ENCODE measurements at places on chromosomes 3 and 15.

DNA sequence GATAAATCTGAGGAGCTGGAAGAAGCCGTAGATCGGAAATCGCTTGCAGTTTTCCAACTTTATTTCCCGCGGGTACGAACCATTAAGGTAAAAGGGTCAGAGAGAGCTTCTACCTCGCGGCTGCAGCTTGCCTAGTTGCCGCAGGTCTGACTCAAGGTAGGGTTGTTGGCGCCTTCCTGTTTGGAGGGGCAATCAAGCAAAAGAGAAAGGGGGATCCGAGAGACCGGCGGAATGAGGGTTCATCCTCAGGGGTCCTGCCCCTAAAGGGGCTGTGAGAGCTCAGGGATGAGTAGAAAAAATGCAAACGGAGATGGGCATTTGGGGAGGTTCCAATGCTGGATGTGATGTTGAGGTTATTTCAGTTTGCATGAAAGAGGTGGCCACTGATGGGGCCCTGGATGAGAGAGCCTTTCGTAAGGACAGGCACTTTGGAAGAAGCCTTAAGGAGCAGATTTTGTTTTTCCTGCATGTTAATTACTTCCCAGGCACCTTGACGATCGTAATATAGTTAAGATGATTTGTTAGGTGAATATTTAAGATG is 265.4 kb downstream of the CGGBP1 start:
- no peaks in the 10 kb centered on the region for H3K36me3 ChIP-seq
- DNase-seq, result no peak
- H3K27ac ChIP-seq, result no peak overlapping the region
- no peak overlapping the region for H3K4me3 ChIP-seq

DNA sequence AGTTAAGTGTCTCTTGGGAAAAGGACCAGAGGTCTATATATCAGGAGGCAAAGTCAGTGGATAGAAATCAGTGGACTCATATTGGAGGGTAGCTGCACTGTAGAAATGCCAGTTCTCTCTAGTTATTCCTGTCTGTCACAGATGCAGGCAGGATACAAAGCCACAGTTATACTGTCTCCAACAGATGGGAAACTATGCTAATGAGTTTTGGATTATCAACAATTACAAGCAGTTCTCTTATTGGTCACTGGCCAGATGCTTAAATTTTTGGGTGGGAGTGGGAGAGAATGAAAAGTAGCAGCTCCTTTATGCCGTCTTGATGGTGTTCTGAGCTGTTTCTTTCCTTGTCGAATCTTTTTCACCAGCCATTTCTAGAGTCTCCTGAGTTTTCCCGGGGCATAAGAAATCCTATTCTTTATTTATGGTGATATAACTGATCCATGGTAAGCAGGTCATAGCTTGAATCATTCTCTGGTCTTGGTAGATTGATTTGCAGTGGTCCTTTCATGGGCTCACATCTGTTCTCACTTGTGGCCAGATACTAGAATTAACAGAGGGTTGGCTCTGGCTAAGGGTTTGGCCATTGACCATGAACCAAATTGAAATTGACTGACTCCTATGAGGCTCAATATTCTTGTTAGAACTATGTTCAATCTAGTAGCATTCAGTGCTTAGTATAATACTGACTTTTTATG is 44.6 kb upstream of the RBMS3 start:
- H3K4me3 ChIP-seq, result no peak overlapping the region
- no peaks in the 10 kb centered on the region for H3K36me3 ChIP-seq
- no peaks in the 10 kb centered on the region for H3K27me3 ChIP-seq
- no peaks in the 10 kb centered on the region for H3K4me1 ChIP-seq
- H3K27ac ChIP-seq, result no peak overlapping the region
- DNase-seq, result no peak

DNA sequence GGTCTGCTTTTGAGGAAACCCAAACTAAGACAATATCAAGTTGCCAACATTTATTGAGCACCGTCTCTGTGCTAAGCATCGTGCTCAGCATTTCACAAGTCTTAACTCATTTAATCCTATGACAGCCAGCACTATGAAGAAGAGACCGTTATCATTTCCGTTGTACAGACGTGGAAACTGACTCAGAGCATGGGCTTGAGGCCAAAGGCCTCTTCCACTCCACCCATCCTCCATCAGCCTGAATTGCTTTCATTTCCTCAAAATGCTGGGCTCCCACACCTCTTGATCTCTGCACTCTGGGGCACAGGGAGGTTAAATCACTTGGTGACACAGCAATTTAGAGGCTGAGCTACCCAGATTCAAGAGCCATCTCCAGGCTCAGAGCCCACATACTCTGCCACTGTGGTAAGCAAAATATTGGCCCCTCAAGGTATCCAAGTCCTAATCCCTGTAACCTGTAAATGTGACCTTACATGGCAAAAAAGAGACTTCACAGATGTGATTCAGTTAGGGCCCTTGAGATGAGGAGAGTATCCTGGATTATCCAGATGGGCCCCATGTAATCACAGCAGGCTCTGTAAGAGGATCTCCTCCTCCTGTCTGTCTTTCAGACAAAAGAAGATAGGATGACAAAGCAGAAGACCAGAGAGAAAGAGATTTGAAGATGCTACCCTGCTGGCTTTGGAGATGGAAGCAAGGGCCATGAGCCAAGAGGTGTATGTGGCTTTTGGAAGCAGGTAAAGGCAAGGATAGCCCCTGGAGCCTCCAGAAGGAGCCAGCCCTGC is 24.3 kb upstream of the FLNB start:
- DNase-seq, result no peak
- H3K27me3 ChIP-seq, result no peaks in the 10 kb centered on the region
- no peak overlapping the region for H3K27ac ChIP-seq
- H3K4me1 ChIP-seq, result peaks cover 2% of the 10 kb centered on the region
- no peak overlapping the region for H3K4me3 ChIP-seq
- no peaks in the 10 kb centered on the region for H3K36me3 ChIP-seq

DNA sequence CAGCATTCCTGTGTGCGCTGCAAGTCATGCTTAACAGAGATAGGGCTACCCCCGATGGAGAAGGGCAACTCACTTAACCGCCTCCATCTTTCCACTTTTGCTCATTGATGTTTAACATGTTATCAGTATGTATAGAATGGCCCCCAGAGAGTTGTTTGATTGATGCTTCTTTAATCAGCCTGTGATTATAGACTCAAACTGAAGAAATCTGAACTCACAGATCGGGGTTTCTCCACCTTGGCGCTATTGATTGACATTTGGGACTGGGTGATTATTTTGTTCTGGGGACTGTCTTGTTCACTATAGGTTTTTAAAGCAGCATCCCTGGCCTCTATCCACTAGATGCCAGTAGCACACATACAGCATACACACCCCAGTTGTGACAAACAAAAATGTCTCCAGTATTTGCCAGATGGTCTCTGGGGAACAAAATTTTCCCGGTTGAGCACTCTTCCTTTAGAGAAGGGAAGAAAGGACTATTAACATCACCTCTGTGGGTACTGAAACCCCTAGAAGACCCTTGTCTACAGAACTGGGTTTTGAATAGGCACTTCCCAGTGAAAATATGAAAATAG is 54.4 kb downstream of the LARS2 start:
- H3K4me1 ChIP-seq, result no peaks in the 10 kb centered on the region
- DNase-seq, result no peak
- H3K27ac ChIP-seq, result no peak overlapping the region

GRCh38 chr3:106380232-106380631 is 511.4 kb upstream of the CBLB start:
- H3K27ac ChIP-seq, result no peak overlapping the region
- no peaks in the 10 kb centered on the region for H3K27me3 ChIP-seq
- no peaks in the 10 kb centered on the region for H3K36me3 ChIP-seq
- H3K4me3 ChIP-seq, result no peak overlapping the region
- DNase-seq, result no peak
- no peaks in the 10 kb centered on the region for H3K4me1 ChIP-seq

DNA sequence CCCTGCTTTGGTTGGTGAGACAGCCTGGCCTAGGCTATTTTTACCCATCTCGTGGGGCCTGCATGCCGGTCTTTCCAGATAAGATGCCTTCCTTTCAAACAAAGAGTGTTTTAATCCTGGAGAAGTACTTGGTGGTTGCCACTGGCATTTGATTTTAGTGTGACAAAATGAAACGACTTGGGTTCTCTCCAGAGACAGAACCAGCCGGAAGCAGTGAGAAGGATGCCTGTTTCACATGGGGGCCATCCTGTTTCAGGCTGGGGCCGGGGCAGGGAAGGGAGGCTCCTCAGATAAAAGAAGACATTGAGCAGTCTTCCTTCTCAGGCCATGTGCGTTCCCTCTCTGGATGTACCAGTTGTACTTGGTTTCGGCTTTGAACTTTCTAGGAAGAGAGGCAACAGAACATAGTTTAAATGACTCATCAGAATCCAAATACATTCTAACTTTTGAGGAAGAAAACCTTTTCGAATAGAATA is 74.9 kb downstream of the TOP2B start:
- H3K27ac ChIP-seq, result no peak overlapping the region
- no peak for DNase-seq
- no peak overlapping the region for H3K4me3 ChIP-seq
- no peaks in the 10 kb centered on the region for H3K27me3 ChIP-seq
- no peaks in the 10 kb centered on the region for H3K36me3 ChIP-seq

- H3K4me3 ChIP-seq, result no peak overlapping the region
- H3K4me1 ChIP-seq, result no peaks in the 10 kb centered on the region
- no peaks in the 10 kb centered on the region for H3K27me3 ChIP-seq
- no peak for DNase-seq
These were observed 52.4 kb downstream of the PDZRN3 start for GRCh38 chr3:73572368-73572767.

DNA sequence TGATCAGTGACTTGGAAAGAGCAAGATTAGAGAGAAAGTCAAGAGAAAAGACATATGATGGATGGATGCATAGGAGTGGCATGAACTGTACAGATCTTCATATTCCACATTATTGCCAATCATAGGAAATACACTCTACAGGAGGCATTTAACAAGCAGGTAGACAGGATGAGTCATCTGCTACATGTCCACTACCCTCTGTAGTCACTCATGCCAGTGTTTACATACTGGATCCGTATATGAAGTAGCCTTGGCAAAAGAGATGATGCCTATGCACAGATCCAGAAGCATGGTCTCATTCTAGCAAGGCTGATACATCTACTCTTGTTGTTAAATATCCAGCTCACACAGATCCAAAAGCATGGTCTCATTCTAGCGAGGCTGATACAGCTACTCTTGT is 632.1 kb downstream of the ROBO2 start:
- H3K27me3 ChIP-seq, result no peaks in the 10 kb centered on the region
- no peaks in the 10 kb centered on the region for H3K4me1 ChIP-seq
- H3K27ac ChIP-seq, result no peak overlapping the region

GRCh38 chr3:25218362-25218761 is 209.7 kb upstream of the RARB start:
- peaks cover 7% of the 10 kb centered on the region for H3K27me3 ChIP-seq
- no peak overlapping the region for H3K27ac ChIP-seq
- H3K36me3 ChIP-seq, result no peaks in the 10 kb centered on the region
- H3K4me3 ChIP-seq, result no peak overlapping the region

- no peak overlapping the region for H3K27ac ChIP-seq
- no peak for DNase-seq
- H3K27me3 ChIP-seq, result no peaks in the 10 kb centered on the region
- no peaks in the 10 kb centered on the region for H3K4me1 ChIP-seq
These were observed 25.6 kb downstream of the CEP63 start for GRCh38 chr3:134511500-134511899.

DNA sequence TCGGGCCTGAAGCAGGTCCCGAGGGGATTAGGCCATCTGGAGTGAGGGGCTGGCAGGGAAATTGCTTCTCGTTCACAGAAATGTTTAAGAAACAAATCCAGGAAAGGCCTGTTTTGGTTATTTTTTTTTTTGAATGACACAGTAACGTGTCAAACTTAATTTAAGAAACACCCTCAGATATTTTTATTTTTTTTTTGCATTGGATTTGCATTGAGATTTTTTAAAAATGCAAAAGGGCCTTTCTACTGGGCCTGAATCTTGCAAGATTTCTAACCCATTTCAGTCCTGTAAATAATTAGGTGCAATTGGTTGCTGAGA is 25.0 kb upstream of the KLF13 start:
- H3K27me3 ChIP-seq, result no peaks in the 10 kb centered on the region
- no peak overlapping the region for H3K27ac ChIP-seq
- no peaks in the 10 kb centered on the region for H3K36me3 ChIP-seq

- no peak overlapping the region for H3K4me3 ChIP-seq
- DNase-seq, result no peak
- no peaks in the 10 kb centered on the region for H3K27me3 ChIP-seq
- no peaks in the 10 kb centered on the region for H3K36me3 ChIP-seq
These were observed 118.3 kb upstream of the GALNT15 start for GRCh38 chr3:16056217-16056616.

DNA sequence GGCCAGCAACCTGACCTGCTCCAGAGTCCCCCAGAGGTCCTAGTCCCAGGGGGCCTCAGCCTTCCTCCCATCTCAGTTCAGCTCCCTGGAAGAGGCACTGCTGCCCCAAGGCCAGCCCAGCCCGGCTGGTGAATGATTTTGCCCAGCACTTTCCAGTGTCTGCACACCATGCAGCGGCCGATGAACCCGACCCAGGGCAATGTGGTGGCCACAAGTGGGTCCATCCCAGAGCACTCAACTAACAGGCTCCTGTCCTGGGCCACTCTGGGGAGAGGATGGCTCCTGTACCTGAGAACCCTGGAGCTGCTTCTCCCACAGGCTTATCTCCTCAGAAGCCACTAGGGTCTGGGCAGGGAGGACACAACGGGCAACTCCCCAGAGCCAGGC is 39.2 kb downstream of the PTPN23 start:
- H3K4me3 ChIP-seq, result no peak overlapping the region
- peaks cover 16% of the 10 kb centered on the region for H3K36me3 ChIP-seq
- no peaks in the 10 kb centered on the region for H3K27me3 ChIP-seq
- H3K27ac ChIP-seq, result peak overlapping the region; percentile 3
- peaks cover 17% of the 10 kb centered on the region for H3K4me1 ChIP-seq

DNA sequence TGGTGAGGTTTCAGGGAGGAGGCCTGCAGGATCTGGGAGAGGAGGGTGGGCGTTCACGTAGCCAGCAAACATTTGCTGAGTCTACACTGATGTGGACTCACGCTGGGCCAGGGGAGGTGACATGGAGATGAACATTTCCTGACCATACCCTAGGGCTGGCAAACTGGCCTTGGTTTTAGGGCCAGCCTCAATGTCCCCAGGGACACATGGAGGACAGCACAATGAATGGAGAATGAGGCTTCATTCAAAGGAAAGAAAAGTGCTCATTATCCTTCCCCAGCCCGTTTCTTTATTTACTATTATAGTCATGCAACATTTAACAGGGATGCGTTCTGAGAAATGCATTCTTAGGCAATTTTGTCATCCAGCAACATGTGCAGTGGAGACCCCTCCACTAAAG is 26.8 kb downstream of the ACAN start:
- H3K27me3 ChIP-seq, result 0 out of 2 replicates have a peak, but pooled peaks cover 9% of the 10 kb centered on the region
- H3K4me1 ChIP-seq, result no peaks in the 10 kb centered on the region
- no peaks in the 10 kb centered on the region for H3K36me3 ChIP-seq
- H3K27ac ChIP-seq, result no peak overlapping the region
- DNase-seq, result no peak

GRCh38 chr15:69045802-69046201 is 31.3 kb downstream of the NOX5 start:
- H3K36me3 ChIP-seq, result no peaks in the 10 kb centered on the region
- no peak overlapping the region for H3K27ac ChIP-seq
- DNase-seq, result no peak
- peaks cover 13% of the 10 kb centered on the region for H3K4me1 ChIP-seq
- no peaks in the 10 kb centered on the region for H3K27me3 ChIP-seq

GRCh38 chr15:66644000-66644787 is 57.8 kb upstream of the SMAD6 start:
- H3K27me3 ChIP-seq, result no peaks in the 10 kb centered on the region
- no peak overlapping the region for H3K27ac ChIP-seq
- H3K36me3 ChIP-seq, result no peaks in the 10 kb centered on the region
- DNase-seq, result no peak
- H3K4me1 ChIP-seq, result no peaks in the 10 kb centered on the region

- H3K27ac ChIP-seq, result peak overlapping the region; percentile 37
- DNase-seq, result no peak
- H3K27me3 ChIP-seq, result no peaks in the 10 kb centered on the region
- H3K4me1 ChIP-seq, result peaks cover 34% of the 10 kb centered on the region
- no peaks in the 10 kb centered on the region for H3K36me3 ChIP-seq
These were observed 896 bp upstream of the KLHL25 start for GRCh38 chr15:85795337-85796305.
